ENCODE measurements at places on chromosomes 4 and X.

- DNase-seq: no peak
Observed at GRCh38 chr4:76799140-76799539, 98.8 kb downstream of the SOWAHB start.

GRCh38 chr4:55612341-55612740, 20.3 kb upstream of the PDCL2 start:
- DNase-seq: no peak

- DNase-seq: no peak
Observed at GRCh38 chrX:103155201-103155600, 59.7 kb upstream of the BEX4 start.

DNA sequence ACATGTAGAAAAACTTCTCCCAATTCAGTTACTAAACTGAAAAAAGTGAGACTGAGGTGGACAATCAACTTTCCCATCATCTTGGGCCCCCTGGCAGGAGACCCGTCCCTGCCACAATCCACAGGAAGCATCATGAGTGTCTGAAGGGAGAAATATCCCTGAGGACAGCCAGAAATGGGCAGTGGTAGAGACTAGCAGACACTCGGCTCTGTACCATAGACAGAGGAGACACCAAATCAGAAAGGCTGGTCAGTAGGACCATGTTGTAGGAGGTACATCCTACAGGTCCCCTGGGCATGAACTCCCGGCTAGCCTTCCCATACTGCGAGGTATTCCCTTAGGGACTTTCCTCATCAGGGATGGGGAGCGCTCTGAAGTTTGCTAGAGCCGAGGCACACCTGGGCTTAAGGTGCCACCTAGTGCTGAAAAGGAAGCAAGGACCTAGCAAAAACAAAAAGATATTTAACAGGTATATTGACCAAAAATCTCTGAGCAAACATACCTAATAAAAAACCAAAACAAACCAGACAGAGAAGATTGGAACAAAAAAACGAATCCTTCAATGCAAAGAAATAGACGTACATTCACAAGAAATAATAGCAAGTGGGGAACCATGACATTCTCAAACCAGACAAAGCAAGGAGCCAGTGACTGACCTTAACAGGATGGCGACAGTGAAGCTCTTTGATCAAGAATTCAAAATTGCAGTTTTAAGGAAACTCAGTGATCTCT, 55.6 kb downstream of the HAUS3 start:
- DNase-seq: no peak

DNA sequence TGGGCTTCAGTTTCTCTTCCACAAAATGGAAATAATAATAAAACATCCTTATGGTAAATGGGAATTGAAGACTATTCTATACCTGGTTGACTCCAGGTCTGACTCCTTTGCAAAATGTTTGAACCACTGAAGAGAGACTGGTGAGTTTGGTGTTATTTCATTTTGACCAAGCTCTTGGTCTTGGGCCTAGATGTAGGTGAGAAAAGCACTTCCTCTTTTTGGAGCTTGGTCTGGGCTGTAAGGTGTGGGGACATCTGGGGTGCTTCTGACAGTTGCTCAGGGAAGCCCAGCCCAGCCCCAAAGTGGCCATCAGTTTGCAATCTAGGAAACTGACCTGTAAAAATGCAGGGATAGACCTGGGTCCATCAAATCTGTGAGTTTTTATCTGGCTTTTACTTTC, 26.8 kb upstream of the SOD3 start:
- no peak for DNase-seq

DNA sequence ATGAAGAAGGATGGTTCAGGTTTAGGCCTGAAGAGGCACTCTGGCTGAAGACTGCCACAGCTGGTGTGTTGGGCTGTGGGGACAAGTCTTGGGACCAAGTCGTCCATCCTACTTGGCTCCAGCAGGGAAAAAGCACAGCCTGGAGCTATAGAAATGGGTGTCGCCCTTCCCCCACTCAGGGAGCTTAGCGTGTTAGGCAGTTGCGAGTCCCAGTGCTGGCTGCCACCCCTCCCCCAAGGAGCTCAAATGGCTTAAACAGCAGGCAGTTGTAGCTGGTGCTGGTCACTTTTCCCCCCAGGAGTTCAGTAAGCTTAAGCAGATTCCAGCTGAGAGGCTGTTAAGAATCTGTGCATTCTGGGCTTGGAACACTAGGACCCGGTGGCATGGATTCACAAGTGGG, 319.5 kb upstream of the POF1B start:
- DNase-seq: no peak

- no peak for DNase-seq
Observed at GRCh38 chrX:49876750-49877149, 2.5 kb upstream of the USP27X start.

DNA sequence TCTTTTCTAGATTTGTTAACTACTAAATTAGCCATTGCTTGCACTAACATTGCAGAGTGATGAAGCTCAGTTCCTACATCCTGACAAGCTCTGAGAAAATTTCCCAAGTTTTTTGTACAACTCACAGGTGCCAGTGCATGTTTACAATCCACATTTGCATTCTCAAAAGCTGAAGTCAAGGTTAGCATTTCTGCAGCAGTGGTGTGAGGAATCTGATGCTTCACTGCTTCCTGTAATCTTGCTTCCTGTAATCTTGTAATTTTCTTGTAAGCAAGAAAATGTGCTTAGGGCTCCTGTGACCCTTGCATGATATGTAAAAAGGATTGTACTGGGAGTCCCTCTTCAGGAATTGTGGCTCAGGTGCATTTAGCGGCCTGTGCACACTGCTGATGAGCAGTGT, 207.4 kb upstream of the CXCL13 start:
- DNase-seq: no peak

- no peak for DNase-seq
Observed at GRCh38 chrX:107845625-107846024, 20.0 kb downstream of the MID2 start.

- no peak for DNase-seq
Observed at GRCh38 chr4:110087070-110087708, 111.2 kb downstream of the ELOVL6 start.

DNA sequence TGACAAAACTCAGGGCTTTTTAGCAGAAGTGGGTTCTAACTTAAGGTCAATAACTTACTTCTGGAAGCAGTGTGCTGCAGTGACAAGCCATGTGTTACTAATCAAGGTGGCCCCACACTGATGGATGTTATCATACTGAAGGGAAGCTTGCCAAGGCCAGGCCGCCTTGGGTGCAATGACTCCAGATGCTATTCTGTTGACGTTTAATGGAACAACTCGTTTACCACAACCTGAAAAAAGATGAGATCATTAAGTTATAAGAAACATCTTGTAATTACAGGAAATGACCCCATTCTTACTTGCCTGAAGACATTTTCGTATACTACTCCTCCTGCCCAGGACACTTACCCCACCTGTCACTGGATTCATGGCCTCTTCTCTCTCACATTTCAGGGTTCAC, 38.9 kb upstream of the TMPRSS11D start:
- DNase-seq: no peak

DNA sequence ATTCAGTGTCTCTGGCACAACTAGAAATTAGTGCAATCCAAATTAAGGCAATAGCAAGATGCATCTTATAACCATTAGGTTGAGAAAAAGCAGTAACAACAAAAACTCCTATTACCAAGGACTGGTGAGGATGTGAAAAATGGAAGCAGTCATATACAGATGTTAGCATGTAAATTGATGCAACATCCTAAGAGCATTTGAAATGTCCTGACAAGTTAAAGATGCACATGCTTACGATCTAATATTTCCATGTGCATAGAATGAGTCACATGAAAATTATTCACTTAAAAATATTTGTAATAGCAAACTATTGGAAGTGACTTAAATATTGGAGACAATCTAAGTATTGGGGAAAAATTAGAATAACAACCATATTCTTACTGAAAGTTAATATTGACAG, 163.0 kb downstream of the FAM13A start:
- no peak for DNase-seq

DNA sequence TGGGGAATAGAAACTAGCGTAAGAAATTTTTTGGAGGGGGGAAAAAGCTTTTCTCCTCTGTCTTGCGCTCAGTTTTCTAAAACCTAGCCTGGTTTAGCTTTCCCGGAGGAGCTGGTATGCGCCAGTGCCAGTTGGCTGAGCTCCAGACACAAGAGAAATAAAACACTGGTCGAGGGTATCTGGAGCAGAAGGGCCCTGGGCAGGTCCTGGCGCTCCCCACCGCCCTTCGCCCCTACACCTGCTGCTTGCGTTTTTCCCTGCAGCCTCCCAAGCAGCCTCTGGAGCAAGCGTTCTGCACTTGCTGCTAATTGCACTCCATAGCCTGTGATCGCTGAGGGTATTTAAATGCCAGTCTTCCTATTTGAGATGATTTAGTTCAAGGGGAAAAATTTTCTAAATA, 816 bp downstream of the EREG start:
- DNase-seq: no peak

Data from vagina (tissue), 2 donors.